Endothelial cell of umbilical vein (primary cell): ENCODE measurements at places on chromosomes 5 and 9. TPM values are rescaled to one million over a fixed set of nuclear protein-coding genes. Genes with fewer than 3 reads are reported as not detected.

Gene CAMK4
- 1.9 and 2.2 TPM in 2 replicates for polyA plus RNA-seq

DNA sequence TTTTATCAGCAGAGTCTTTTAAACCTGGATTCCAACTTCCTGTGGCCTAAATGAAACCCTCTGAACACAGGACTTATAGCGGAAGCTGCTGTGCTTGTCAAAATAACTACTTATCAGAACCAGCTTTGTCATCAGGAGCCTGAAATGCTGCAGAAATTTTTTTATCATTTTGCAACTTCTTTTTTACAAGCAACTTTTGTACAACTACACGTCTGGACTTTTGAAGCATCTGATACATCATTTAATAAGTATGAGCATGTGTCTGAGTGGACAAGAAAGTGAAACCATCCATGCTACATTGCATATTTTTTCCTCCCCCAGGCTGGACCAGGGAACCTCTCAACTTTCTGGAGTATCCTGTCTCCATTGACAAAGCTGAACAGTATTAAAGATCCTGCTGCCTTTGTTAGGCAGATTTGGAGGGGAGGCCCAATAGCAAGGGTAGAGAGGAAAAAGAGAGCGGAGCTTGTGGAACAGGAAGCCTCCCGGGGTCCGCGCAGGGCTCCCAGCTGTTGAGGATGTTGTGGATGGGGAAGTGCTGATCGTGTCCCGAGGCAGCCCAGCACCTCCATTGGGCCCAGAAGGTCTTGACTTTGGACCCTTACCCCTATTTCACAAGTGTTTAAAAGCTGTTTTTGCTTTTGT is 196.6 kb downstream of the MSX2 start:
- DNase-seq = no peak

- no peak for DNase-seq
These were observed 130.9 kb downstream of the HTR1A start for GRCh38 chr5:63831381-63831780.

- peak; percentile 13 for DNase-seq
These were observed 56.9 kb downstream of the AHRR start for GRCh38 chr5:378301-378891.

DNA sequence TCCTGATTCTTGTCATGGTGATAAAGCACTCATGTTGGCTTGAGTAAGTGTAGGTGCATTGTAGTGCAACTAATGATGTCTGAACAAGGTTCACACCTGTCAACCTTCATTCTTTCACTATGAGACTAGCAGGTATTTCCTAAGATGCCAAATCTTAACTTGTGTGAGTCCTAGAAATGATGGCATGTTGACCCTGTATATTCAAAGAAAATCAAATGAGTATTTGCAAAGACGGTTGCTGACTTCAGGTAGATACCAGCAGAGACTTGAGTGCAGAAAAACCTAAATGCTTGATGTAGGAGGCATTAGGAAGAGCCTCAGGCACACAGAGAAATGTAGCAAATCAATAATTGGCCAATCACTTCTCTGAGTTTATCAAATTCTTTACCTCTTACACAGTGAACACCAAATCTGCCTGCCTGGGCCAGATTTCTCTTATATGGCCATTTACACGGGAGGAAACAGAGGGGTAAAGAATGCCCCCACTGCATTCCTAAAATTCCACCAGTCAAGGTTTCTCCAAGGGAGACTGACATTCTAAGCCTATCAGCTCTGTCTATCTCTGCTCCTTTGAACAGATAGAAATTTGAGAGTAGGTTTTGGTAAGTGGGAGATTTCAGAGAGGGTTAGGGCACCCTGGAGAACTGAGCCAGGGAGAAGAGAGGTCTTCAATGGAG is 488.6 kb upstream of the WWC1 start:
- no peak for DNase-seq

DNA sequence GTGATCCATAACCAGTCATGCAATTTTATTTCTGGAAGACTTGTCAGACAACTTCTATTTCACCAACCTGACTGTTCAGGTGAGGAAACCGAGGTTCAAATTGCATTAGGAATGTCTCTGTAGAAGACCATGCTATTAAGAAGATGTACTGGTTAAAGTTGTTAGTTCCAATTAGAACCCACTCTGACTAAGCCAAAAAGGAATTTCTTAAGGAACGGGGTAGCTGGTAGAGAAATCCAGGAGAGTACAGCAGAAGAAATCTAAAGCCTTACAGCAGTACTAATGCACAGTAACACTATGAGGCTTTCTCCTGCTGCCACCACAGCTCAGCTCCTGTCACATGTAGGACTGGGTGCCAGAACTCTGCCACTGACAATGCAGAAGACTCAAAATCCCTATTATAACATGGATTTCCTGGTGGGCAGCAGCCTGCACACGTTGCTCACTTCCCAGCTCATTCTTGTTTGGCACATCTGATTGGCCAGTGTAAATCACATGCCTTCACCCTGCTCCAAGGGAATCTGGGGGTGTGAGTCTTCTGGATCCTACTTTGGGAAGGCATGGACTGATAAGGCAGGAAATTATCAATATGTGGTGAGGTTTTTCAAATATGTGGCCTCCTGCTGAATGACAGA is 37.1 kb downstream of the CAST start:
- peak; percentile 40 for DNase-seq

Gene CCDC187
- polyA plus RNA-seq = not detected in 2 replicates

- DNase-seq = no peak
These were observed 602.6 kb upstream of the DMAC1 start for GRCh38 chr9:8401961-8402705.

Gene OR1J2
- not detected in 2 replicates for polyA plus RNA-seq

Gene CTXN3
- polyA plus RNA-seq = not detected in 2 replicates

DNA sequence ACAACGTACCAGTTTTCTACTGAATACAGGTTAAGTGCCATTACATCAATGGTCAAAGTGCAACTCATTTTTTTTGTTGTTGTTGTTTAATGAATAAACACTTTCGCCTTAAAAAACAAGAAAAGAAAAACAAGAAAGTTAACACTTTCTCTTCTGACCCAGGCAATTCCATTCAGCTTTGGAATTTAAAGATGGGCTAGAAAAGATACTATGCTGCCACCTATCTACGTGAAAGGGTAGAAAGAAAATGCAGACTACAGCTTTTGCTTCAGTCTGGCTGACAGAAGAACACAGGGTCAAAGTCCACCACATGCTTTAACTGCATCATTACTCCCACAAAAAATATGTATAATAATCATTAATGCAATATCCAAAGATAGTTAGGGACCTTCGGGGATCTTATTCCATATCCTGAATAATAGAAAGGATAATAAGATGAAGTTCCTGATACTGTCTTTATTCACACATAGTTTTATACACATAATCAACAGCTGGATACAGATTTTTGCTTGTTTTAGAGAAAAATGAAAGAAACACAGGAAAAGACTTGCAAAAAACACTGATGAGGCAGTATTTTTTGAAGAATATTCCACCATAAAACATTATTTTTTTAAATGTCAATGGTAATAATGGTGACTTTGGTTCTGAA is 40.4 kb downstream of the ZDHHC21 start:
- peak; percentile 54 for DNase-seq

GRCh38 chr9:132732326-132733259 is 62.3 kb downstream of the GTF3C4 start:
- DNase-seq = no peak

Gene TMEM215
- not detected in 2 replicates for polyA plus RNA-seq

DNA sequence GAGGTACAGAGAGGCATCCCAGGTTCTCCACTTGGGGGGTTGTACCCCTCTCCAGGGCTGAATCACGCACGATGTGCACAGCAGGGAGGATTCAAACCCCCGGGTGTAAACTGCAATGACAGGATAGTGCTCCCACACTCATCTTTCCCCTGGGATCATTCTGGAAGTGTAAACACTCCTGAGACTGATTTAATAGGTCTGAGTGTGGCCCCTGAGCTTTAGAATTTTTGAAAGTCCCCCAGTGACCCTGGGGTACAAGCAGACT is 16.5 kb downstream of the BICD2 start:
- DNase-seq = no peak

DNA sequence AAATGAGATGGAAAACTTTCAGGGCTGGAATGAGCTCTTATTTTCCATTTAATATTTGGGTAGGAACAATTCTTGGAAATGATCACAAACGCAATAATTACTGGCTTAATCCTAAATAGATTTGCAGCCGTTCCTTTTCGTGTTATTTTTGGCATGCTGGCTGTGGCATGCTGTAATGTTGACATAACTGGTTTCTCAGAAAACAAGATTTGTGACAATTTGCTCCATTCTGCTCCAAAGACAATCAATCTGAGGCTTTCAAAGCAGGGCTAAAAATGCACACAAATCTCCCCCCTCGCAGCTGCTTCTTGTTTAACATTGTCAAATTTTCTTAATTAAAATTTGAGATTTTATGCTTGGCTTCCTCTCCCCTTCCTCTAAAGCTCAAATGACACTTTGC is 151.2 kb downstream of the TTC39B start:
- DNase-seq = peak; percentile 97

Gene TMEM174
- not detected in 2 replicates for polyA plus RNA-seq

Gene SLC22A4
- polyA plus RNA-seq = 6.3 and 6.9 TPM in 2 replicates

- no peak for DNase-seq
These were observed 347.5 kb downstream of the ZSWIM6 start for GRCh38 chr5:61679562-61679961.

Gene AQP7
- not detected in 2 replicates for polyA plus RNA-seq

Gene IL5
- not detected in 2 replicates for polyA plus RNA-seq

Gene LRRTM2
- 0.06 and 0.10 TPM in 2 replicates for polyA plus RNA-seq

Gene PBX3
- polyA plus RNA-seq = 17.4 and 18.8 TPM in 2 replicates

DNA sequence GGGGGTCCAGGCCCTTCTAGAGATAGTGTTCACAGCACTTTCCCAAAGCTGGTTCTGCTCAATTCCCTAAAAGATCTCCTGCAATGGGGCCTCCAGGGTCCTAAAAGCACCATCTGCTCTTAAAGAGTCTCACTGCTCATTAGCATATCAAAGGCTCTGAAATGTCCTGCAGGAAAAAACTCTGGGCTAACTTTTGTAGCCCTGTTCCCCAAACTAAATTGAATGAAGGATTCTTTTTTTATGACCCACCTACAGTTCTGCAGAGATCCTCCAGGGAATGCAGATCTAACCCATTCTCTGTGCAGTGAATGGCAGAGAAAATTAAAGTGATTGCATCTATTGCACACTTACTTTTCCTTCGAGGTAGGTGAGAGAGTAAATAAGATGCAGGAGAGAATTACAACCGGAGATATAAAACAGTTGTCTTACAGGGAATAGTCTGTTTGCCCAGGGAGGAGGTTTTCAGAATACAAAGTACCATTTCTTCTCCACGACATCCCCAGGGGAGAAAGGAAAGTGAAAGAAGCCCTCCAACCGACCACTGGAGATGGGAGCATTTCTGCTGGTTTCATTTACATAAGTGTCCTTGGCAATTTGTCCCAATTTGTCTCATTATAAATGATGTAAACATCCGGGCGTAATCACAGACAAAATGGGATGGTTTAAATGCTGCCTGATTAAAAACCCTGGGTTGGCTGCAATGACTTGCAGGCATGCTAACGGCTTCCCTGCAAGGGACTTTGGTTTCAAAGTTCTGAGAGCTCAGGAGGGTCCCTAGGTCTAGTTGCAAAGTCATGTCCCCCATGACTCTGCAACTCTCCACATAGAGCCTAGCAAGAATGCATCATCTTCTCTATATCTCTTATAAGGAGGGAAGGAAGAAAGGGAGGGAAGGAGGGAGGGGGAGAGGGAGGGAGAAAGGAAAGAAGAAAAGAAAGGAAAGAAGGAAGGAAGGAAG is 114.0 kb downstream of the KCNIP1 start:
- DNase-seq = no peak

- DNase-seq = no peak
These were observed 39.1 kb downstream of the FGD3 start for GRCh38 chr9:92986176-92987119.

Gene TBCA
- 26.3 and 48.2 TPM in 2 replicates for polyA plus RNA-seq

Gene CEL
- 0.81 and 0.92 TPM in 2 replicates for polyA plus RNA-seq

- peak; percentile 77 for DNase-seq
These were observed 36.8 kb upstream of the SSBP2 start for GRCh38 chr5:81787474-81788242.

DNA sequence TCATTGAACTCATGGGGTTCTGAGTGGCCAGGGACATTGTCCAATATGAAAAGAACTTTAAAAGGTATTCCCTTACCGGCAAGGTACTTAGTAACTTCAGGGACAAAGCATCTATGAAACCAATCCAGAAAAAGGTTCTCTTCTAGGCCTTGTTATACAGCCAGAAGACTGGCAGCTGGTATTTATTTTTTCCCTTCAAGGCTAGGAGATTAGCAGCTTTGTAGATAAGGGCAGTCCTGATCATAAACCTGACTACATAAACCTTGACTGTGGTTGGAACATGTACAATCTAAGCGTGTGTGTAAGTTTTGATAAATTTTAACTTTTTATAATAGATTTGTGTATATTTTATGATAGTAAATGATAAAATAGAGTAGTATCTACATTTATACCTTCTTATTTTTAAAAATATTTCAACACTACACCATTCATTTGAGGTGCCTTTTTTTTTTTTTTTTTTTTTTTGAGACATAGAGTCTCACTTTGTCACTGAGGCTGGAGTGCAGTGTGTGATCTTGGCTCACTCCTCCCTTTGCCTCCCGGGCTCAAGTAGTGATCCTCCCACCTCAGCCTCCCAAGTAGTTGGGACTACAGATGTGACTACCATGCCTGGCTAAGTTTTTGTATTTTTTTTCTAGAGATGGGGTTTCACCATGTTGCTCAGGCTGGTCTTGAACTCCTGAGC is 24.5 kb downstream of the RANBP17 start:
- DNase-seq = no peak

Gene GNAQ
- 23.4 and 26.1 TPM in 2 replicates for polyA plus RNA-seq

Gene GRM6
- not detected in 2 replicates for polyA plus RNA-seq

- DNase-seq = no peak
These were observed 35.5 kb upstream of the CREBRF start for GRCh38 chr5:173020643-173021042.

Gene CD74
- polyA plus RNA-seq = 0.56 and 0.62 TPM in 2 replicates

DNA sequence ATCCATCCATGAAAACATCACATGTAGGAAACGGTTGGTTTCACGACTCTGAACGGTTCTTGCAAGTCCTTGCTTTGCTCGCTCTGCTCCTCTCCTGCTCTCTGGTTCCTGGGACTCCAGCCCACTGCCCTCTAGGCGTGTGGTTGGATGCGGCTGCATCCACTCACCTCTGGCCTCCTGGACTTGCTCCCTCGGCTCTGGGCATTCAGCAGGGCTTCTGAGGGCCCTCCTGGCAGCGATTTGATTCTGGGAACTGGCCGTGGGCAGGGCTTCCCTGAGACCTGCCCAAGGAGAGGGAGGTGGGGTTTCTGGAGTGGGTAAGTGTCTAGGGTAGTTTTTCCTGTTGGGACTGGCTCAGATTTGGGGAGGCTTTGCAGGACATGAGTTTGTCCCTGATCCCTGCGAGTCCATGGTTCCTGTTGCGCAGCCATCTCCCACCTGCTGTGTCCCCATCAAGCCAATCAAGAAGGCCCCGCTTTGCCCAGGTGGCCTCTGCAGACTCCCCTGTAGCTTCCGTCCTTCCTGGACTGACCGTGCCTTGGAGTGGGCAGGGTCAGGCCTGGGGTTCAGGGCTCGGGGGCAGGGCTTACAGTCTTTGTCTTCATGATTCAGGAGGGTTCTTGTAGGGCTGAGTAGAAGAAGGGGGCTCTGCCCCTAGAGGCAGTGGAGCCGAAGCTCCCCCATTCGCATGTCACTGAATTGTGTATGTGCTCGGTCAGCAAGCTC is 192.3 kb downstream of the CACNA1B start:
- no peak for DNase-seq

GRCh38 chr5:176535101-176535663 is 2.0 kb downstream of the RNF44 start:
- peak; percentile 29 for DNase-seq

Gene C7
- polyA plus RNA-seq = 0.08 and 0.37 TPM in 2 replicates

- DNase-seq = peak; percentile 79
These were observed 89.8 kb downstream of the LIFR start for GRCh38 chr5:38466424-38467189.
